Activated CD4-positive, CD25-positive, alpha-beta regulatory T cell treated with anti-CD3 and anti-CD28 coated beads, Interleukin-2, amount 50 U/mL, for 72 hours (primary cell): ENCODE measurements at places on chromosomes 11 and 22.

DNA sequence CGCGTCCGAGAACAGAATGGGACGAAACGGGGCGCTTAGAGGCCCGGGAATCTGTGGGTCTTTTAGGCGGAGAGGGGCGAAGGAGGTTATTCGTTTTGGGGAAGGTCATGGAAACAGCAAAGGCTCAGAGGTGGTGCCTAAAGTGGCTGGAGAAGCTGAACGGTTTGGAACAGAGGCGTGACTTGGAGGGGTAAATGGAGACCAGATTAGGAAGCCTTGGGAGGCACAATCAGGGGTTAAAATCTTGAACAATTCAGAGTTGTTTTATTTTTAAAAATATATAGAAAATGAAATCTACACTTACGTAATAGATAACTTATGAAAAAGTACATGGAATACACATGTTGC is 247 bp upstream of the PLAAT5 start:
- DNase-seq = no peak

GRCh38 chr22:43326331-43327156 is 16.6 kb downstream of the SCUBE1 start:
- no peak for DNase-seq

DNA sequence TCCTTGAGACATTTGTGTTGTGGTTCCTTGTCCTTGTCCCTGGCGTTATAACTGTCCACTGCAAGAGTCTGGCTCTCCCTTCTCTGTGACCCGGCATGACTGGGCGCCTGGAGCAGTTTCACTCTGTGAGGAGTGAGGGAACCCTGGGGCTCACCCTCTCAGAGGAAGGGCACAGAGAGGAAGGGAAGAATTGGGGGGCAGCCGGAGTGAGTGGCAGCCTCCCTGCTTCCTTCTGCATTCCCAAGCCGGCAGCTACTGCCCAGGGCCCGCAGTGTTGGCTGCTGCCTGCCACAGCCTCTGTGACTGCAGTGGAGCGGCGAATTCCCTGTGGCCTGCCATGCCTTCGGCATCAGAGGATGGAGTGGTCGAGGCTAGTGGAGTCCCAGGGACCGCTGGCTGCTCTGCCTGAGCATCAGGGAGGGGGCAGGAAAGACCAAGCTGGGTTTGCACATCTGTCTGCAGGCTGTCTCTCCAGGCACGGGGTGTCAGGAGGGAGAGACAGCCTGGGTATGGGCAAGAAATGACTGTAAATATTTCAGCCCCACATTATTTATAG is 23.0 kb downstream of the MYBPC3 start:
- no peak for DNase-seq

DNA sequence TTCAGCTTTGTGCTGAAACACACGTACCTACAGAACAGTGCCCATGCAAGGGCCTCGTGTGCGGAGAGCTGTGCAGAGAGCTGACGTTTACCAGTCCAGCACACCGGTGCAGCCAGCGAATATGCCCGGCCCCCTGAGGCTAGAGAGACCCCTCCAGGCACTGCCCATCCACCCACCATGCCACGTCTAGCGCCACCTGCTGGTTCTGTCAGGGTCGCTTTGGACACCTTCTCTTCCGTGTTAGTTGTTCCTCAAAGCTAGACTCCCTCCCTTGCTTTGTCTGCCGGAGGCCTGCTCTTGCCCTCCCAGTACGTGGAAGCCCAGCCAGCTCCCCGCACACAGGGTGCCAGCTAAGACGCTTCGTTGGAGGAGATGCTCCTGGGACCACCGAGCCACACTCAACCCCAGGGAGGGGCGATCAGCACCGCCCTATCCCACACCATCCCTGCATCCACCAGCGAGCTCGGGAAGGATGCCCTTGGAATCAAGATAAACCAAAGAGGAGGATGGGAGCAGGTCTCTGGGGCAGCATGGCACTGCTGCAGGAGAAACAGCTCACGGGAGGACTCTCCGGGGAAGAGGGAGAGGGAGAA is 43.4 kb downstream of the CPT1A start:
- DNase-seq = peak; percentile 56

DNA sequence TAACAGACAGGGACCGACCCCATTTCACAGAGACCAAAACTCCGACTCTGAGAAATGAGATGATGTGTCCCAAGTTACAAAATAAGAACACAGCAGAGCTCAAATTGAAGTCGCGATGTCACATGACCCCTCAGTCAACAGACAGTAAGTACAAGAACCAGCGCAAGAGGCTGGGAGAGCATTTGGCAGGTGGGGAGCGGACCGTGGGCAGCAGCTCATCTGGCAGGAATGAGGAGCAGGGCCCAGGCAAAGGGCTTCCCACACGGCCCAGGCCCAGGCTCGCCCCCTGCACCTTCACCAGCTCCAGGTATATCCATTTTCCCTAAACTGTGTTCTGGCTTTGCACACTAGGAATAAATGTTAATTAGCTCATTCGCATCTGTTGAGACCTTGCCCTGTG is 34.3 kb downstream of the SCUBE1 start:
- DNase-seq = no peak

- DNase-seq = no peak
Measured at GRCh38 chr11:27242591-27242990, 120.4 kb downstream of the CCDC34 start.

DNA sequence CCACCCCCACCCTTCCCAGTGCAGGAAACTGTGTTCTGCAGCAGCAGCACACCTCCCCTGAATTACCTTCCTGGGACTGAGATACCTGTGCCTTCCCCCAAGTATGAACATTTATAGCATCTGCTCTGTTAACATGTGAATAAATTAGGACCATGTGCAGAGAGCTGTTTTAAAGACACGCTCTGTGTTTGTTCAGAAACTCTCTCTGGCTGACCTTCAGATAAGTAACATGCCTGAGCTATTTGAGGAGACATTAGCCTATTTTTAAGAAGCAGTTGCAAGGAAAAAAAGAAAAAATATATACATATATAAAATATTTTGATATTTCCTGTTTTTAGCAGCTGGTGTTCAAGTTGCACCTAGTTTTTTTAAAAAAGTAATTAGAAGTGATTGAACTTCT is 5.4 kb downstream of the NAV2 start:
- no peak for DNase-seq

- DNase-seq = no peak
Measured at GRCh38 chr22:22700631-22701030, 56.2 kb downstream of the GGTLC2 start.

GRCh38 chr22:31853736-31854495 is 90.4 kb upstream of the YWHAH start:
- no peak for DNase-seq

DNA sequence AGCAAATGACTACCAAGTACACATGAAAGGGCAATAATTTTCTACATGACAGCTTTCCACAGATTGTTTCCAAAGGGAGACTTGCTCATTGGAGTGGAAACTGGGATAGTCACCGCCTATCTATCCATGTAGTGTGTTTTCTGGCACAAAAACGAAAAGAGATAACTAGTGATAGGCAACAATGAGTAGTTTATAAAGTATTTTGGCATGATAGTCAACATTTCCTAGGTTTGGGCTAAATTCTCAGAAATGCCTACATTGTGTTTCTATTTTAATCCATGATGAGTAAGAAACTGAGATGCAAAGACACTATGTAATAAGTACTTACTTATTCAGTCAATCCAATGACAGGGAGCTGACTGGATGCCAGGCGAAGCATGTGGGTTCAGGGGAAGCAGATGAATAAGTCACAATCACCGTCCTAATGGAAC is 1129.1 kb downstream of the DLG2 start:
- no peak for DNase-seq

DNA sequence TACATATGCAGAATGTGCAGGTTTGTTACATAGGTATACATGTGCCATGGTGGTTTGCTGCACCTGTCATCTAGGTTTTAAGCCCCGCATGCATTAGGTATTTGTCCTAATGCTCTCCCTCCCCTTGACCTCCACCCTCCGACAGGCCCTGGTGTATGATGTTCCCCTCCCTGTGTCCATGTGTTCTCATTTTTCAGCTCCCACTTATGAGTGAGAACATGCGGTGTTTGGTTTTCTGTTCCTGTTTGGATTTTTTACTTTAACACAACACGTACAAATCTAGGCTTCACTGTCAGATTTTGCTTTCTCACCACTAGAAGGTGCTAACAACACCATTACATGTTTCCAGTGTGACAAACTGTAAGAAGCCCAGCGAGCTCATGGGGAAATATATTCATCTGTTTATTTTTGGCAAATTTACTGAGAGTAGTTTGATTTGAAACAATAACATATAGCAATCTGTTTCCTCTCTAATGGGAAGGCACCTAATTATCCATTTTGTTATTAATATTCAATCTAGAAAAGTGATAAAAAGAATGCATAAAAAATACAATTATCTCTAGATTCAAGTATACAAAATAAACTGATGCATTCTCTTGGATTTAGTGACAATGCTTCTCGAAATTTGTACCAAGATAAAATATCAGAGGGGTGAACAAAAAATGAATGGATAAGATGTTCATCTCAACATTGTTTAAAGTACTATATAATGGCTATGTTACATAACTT is 23.2 kb upstream of the BIRC3 start:
- no peak for DNase-seq

- no peak for DNase-seq
Measured at GRCh38 chr11:132022733-132023478, 652.5 kb downstream of the NTM start.

GRCh38 chr11:115180272-115180671 is 323.9 kb downstream of the CADM1 start:
- no peak for DNase-seq

DNA sequence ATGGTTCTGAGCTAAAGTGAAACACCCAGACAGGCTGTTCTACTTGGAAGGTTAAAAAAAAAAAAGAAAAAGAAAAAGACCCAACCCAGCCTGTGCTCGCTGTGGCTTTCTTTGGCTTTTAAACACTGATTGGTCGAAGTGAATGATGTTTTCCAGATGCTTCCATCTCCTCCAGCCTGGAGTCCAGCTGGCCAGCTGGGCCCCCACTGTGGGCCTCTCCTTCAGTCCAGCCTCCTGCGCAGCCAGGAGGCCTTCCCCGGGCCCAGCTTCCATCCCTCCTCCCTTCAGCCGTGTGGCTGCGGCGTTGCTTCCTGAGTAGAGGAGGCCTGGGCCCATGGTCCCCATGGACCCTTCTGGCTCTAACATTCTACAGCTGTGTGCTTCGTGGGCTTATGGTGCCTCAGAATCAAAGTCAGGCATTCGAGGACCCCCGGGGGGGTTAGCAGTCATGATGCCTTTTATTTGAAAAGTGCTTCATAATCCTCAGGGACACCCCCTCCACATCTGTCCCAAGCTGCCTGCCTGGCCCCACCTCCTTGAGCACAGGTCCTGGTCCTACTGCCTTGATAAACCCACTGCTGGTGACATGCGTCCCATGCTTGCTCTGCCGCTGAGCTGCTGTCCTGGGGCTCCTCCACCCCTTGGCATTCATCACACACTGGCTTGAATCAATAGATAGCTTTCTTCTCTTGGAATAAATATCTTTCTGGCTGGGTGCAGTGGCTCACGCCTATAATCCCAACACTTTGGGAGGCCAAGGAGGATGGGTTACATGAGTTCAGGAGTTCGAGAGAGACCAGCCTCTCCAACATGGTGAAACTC is 42.2 kb upstream of the FBLN1 start:
- no peak for DNase-seq

- DNase-seq = no peak
Measured at GRCh38 chr11:70077411-70078094, 564 bp upstream of the ANO1 start.

GRCh38 chr11:17250561-17251350 is 25.8 kb upstream of the NUCB2 start:
- no peak for DNase-seq

DNA sequence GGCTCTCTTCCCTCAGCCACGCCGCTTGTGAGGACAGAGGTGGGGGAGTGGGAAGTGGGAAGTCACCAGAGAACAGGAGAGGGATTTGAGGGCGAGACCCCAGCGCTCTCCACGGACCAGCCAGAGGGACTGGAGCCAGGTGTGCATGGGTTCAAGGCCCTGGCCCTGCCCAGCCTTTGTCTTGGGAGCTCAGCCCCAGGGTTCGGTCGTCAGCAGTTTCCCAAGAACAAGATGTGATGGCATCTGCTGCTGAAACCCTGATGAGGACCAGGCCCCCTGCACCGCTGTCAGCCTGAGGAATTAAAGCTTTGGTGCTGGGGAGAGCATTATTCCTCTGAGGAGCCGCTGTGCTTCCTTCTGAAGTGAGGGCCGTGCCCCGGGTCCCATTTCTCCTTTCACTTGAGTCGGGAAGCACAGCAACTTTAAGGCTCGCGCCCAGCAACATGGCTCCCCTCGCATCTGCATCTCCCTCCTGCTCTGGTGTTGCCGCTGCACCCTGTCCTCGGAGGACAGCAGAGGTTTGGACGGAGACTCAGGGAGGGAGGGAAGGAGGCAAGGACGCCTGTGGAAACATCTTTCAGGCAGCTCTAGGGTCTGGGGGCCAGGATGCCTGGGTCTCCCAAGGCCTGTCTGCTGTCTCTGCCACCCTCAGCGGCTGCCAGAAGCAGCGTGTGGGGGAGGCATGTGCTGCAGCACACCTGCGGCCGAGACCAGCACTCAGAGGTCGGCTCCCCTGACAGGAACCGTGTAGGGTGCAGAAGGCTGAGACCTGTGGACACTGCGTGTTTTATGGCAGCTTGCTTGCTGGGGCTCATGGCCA is 3.8 kb downstream of the IFITM5 start:
- DNase-seq = no peak
